MCF 10A (cell line): ENCODE measurements at places on chromosomes 6 and 20. TPM values are rescaled to one million over a fixed set of nuclear protein-coding genes. Genes with fewer than 3 reads are reported as not detected.
A peak's percentile ranks its signal among the peaks of the same experiment; 100 is the strongest.

Gene CALHM4
- total RNA-seq: not detected in 2 replicates

DNA sequence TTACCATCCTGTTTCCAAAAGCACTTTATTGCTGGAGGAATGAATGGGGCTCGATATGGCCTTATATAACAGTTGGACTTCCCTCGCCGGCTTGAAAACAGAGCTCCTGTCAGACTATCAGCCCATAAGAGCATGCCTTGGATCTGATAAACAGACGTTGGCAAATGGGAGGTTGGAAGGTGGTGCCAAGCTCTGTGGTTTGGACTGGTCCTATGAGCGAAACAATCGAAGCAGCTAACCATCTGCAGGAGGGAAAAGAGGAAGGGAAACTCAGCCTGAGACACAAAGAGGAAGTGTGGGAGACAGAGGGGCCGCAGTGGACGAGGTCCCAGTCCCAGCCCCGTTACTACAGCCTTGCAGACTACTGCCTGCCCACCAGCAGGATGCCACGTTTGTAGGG is 92.9 kb downstream of the TFAP2C start:
- no peak for DNase-seq

Gene MARCKS
- total RNA-seq: 39.3 and 59.9 TPM in 2 replicates

Gene PAX1
- not detected in 2 replicates for total RNA-seq

Gene MYBL2
- total RNA-seq: 16.4 and 44.3 TPM in 2 replicates

DNA sequence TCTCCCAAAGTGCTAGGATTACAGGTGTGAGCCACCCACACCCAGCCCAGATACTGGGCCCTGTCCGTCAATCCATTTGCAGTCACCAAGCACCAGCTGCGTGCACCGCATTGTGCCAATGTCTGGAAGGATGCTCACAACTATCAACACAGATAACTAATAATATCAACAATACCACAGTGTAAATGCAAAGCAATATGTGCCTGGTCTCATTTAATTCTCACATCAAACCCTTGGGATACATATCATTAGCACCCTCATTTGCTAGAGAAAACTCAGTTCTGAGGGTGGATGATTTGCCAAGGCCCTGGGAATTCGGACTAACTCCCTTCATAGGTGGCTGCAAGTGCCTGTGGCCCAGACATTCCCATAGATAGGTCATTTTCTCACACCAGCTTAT is 14.5 kb downstream of the RIPOR3 start:
- DNase-seq: no peak

- no peak for DNase-seq
Measured at GRCh38 chr20:46807998-46808397, 86.6 kb upstream of the EYA2 start.

Gene RNF144B
- 40.6 and 57.9 TPM in 2 replicates for total RNA-seq

- no peak for DNase-seq
Measured at GRCh38 chr6:6866656-6867403, 240.9 kb upstream of the RREB1 start.

Gene BPI
- not detected in 2 replicates for total RNA-seq

Gene SPATS1
- total RNA-seq: not detected in 2 replicates

DNA sequence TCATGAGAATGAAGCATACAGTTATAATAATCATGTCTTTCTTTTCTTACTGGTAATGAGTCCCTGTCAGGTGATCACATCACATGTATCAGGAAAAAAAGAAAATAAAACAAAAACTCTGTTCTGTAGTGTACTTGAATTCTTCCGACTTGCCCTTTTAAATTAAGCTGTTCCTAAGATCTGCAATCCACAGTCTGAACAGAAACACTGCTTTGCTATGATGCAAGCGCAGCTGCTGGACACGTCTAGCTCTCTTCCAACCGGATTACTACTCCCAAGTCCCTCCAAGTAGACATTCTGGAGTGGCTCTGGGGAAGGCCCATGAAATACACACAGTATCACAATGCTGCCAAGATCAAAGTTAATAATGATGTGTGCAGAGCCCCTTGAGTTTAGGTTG is 83.7 kb downstream of the FYN start:
- no peak for DNase-seq

DNA sequence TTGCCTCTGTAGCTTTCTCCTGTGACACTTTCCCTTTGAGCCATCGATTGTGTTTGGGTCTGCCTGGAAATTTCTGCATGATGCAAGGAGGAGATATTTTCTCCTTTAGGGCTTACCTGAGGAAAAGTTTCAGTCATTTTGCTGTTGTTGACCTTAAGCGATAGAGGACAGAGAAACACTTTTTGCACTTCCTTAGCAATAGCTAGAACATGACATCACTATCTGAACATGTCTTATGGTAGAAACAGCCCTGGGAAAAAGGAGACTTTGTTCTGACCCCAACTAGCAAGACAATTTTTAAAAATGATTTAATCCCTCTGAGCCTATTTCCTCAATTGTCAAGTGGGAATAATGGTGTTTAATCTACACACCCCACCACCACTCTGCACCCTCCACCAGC is 9.7 kb upstream of the FILIP1 start:
- no peak for DNase-seq

Gene ZNF512B
- total RNA-seq: 23.5 and 26.6 TPM in 2 replicates

GRCh38 chr6:90631046-90631445 is 44.2 kb upstream of the MAP3K7 start:
- no peak for DNase-seq

- DNase-seq: peak; percentile 9
Measured at GRCh38 chr6:55449225-55449624, 122.0 kb downstream of the GFRAL start.

DNA sequence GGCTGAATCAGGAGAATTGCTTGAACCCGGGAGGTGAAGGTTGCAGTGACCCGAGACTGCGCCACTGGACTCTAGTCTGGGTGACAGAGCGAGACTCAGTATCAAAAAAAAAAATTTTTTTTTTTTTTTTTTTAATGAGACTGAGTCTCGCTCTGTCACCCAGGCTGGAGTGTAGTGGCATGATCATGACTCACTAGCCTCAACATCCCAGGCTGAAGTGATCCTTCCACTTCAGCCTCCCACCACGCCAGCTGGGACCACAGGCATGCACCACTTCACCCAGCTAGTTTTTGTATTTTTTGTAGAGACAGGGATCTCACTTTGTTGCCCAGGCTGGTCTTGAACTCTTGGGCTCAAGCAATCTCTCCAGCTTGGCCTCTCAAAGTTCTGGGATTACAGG is 53.3 kb downstream of the MYO6 start:
- DNase-seq: no peak

Gene NFATC2
- 0.07 and 0.12 TPM in 2 replicates for total RNA-seq
